Dermis blood vessel endothelial cell (primary cell): ENCODE measurements at places on chromosomes 2 and 18. TPM values are rescaled to one million over a fixed set of nuclear protein-coding genes. Genes with fewer than 3 reads are reported as not detected.

Gene MORN2
- 8.7 and 9.7 TPM in 2 replicates for total RNA-seq

Gene GREB1
- 0.17 and 0.33 TPM in 2 replicates for total RNA-seq

Gene PPP1CB
- 126 and 143 TPM in 2 replicates for total RNA-seq

Gene TUBA4A
- 19.9 and 23.0 TPM in 2 replicates for total RNA-seq

Gene RNU2-63P
- not detected in 2 replicates for total RNA-seq

Gene GRB14
- 0.51 and 2.3 TPM in 2 replicates for total RNA-seq

Gene LNPK
- 8.0 and 10.5 TPM in 2 replicates for total RNA-seq

Gene ADAM23
- 0.85 and 3.4 TPM in 2 replicates for total RNA-seq

DNA sequence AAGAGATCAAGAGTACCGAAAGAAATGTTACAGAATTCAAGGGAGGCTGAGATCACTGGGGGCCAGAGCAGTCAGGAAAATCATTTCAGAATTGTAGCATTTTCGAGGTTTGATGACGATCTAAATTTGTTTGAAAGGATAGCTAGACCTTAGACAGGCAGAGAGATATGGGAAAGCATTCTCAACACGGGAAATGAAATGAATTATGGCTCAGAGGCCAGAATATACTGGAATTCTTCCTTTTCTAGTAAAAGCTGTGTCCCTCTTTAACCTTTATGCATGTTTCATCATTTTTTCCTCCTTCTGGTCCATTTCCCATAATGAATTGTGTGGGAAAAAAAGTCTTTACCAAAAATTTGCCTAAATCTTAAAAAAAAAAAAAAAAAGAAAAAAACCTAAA lies 78.8 kb downstream of the NABP1 start:
- no peak for DNase-seq

DNA sequence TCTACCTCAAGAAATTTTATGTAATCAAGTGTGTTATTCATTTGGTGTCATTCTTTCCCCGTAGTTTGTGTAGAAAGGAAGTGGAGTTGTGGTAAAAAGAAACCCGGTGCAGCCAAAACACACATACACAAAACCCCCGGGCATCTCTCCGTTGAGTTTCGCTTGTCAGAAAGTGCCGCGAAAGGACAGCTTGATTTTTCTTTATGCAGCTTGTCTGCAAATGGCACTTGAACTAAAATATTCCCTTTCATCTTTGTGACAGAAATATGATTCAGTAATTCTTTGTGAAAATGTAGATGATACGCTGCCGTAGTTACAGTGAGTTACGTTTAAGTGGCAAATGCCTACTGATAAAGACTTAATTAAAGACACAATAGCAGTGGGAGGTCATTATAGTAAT lies 268.8 kb upstream of the SPRED2 start:
- no peak for DNase-seq

DNA sequence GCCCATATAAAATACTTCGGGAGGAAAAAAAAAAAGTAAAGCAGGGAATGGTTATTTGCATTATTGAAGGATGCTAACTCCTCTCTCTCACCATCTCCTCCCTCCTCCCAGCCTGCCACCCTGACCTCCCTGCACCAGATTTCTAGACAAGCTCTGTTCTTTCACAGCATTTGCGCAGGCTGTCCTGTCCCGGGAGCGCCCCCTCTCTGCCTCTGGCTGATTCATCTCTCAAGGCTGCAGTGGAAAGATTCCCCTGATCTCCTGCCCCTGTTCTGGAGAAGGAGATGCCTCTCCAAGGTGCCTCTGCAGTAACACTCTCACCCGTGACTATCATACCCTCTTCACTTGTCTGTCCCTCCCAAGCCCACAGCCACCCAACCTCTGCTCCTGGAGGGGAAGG lies 38.5 kb downstream of the COL4A4 start:
- no peak for DNase-seq

DNA sequence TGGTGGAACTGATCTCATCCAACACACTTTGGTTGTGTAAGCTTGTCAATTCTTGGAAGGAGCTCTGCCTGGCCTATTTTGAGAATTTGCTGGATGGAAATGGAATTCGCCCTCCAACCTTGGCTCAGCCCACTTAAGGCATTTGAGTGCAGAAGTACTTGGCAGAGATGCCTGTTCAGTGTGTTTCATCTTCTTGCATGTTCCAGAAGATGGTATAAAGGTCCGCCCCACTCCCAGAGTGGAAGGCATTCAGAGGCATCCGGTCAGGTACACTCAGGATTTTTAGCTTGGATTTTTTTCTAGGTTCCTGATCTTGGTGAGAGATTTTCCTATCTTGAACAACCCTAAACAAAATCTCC lies 61.3 kb upstream of the TXNDC2 start:
- DNase-seq = no peak

DNA sequence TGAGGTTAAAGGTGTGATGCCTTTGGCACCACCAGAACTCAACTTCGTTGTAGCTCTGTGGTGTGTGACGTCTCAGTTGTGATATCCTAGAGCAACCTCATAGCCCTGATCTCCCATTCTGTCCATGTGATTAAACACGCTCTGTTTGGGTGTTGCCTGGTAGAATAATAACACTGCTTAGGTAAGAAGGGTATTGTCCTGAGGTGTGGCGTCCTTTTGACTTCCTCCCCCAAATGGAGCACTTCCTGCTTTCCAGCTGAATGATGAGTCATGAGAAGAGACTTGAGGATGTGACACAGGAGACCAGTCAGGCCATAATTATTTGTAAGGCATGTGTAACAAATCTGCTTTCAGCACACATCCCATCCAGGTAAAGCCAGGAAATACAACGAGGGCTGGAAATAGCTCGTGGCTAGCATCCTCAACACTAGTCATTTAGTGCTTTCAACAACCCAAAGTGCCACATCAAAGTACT lies 100.7 kb downstream of the RAPGEF4 start:
- peak; percentile 98 for DNase-seq

GRCh38 chr2:146989741-146990140 lies 855.1 kb upstream of the ACVR2A start:
- DNase-seq = no peak

DNA sequence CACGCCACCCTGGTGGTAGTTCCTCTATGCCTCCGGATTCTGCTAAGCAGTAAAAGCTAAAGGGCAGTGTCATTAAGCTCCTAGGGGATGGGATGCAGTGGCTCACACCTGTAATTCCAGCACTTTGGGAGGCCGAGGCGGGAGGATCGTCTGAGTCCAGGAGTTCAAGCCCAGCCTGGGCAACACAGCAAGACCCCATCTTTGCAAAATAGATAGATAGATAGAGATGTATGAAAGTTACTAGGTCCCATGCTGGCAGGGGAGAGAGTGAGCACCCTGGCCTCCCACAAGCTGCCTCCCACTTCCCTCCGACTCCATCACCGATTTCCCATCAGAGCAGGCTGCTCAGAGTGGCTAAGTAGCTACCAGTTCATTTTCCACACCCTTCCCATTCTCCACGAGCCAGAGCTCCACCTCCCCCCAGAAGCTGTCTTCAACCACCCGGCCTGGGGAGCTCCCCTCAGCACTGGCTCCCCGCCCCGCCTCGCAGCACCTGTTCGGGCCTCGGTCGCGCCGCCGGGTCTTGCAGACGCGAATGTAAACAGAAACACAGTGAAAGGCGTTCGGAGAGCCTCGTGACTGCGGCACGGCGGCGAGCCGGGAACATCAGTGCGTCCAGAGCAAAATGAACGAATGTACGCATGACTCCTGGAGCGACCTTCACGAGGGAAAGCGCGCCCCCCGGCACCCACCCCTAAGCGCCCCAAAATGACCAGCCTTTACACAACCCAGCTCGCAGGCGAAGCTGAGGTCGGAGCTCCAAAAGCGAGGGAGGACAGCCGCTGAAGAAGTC lies 598 bp upstream of the CEP68 start:
- DNase-seq = no peak

- no peak for DNase-seq
Observed at GRCh38 chr2:102717308-102718018, 44.4 kb upstream of the TMEM182 start.

DNA sequence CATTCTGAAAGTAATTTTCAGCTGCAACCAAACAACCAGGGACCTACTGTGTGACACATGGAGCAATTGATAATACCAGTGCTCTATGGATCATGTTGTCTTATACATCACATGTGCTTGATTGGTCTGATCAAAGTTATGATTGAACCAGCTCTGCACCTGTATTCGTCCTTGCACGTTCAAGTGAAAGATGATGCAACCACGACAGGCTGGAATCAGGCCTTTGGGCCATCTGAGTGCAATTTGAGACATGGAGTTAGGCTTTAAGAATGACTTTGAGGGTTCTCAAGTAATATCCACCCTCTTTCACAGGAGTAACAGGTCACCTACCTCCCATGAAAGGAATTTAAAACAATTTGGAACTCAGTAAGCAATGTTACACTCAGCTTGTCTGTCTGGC lies 165.2 kb downstream of the SLC8A1 start:
- no peak for DNase-seq

- DNase-seq = no peak
Observed at GRCh38 chr2:100936070-100936741, 65.9 kb upstream of the RPL31 start.

- no peak for DNase-seq
Observed at GRCh38 chr2:72024451-72025175, 123.0 kb downstream of the CYP26B1 start.

DNA sequence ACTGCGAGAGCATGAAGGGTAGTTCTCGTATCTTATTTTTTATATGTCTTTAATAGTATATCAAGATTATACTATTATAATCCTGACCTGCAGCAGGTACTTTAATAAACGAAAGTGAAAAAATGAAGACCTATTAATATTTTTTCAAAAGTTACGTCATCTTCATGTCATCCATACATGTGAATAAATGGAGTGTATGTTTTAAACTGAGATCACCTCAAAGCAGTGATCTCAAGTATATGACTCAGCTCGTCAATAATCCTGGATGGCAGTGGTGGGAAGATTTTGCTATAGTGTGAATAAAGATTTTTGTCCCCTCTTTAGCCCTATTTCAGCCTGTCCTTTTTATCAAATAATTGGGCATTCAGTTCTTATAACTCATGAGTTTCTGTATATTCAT lies 166.3 kb upstream of the FBXO11 start:
- no peak for DNase-seq

DNA sequence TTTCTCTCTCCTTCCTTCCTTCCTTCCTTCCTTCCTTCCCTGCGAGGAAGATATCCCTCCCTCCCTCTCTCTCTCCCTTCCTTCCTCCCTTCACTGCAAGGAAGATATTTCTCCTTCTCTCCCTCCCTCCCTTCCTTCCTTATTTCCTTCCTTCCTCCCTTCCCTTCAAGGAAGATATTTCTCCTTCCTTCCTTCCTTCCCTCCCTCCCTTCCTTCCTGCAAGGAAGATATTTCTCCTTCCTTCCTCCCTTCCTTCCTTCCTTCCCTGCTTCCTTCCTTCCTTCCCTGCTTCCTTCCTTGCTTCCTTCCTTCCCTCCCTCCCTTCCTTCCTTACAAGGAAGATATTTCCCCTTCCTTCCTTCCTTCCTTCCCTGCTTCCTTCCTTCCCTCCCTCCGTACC lies 229.5 kb downstream of the ZBTB7C start:
- no peak for DNase-seq
